ENCODE measurements at places on chromosomes 16 and 17. TPM values are rescaled to one million over a fixed set of nuclear protein-coding genes. Genes with fewer than 3 reads are reported as not detected.

DNA sequence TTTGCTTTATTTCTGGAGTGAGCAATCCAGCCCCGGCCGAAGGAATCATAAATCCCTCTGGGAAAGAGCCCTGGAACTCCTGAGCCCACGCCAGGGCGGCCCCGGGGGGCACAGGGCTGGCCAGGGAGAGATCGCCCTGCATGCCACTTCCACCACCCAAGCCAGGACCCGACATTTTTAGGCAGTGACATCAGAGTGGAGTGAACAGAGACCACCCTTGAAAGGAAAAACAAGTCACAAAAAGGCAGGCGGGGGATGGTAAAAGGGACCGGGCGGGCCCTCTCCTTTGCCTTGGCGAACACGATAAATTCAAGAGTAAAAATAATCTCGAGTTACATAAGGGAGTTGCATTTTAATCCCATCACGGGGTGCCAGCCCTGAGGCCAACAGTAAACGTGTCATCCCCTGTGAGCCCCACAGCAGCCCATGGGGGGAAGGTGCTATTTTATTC, 284.1 kb downstream of the C16orf95 start:
- ATAC-seq, result no peak

DNA sequence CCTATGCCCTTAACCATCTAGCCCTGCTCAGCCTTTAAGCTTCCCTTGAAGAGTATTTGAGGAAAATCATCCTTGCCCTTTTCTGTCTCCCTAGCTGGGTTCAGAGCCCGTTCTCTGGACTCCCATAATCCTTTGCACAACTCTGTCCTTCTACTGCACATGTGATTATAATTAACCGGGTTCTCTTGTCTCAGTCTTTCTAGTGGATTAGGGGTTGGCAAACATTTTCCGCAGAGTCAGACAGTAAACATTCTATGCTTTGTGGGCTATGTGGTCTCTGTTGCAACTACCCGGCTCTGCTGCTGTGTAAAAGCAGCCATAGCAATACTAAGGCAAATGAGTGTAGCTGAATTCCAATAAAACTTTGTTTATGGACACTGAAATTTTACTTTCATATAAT, 80.0 kb downstream of the CDRT15 start:
- ATAC-seq, result no peak

GRCh38 chr16:64983963-64984362, 137.9 kb downstream of the CDH11 start:
- ATAC-seq, result no peak

DNA sequence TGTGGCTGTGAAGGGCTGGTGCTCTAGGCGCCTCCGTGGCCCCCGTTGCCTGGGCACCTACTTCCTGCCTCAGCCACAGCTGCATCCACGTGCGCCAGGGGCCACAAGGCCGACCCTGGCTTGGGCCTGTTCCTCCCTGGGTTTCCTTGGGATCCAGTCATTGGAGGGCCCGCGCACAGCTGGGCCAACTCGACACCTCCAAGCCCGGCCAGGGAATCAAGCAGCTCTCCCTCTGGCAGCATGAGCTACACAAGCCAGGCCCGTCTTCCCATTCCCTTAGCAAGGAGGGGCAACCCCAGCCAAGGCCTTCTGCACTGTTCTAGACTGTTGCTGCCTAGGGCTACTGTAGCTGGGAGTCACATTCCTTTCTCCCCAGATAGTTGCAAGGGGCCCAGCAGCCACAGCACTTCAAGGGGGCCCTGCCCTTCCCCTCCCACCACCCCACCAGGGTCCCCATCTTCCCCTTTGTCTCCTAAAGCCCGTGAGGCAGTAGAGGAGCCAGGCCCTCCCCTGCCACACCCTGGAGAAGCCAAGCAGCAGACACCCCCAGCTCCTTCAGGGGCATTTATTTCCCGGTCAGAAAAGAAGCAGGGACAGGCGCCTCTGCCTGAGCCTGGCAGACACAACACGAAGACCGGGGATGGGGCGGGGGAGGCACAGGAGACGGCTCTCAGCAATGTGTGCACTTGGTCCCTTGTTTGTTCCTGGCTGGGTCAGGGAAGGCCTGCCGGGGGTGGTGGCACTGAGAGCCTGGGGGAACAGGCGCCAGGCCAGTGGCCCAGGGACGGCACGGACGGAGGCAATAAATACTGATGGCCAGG, 3.8 kb downstream of the ARHGDIA start:
- no peak for ATAC-seq

DNA sequence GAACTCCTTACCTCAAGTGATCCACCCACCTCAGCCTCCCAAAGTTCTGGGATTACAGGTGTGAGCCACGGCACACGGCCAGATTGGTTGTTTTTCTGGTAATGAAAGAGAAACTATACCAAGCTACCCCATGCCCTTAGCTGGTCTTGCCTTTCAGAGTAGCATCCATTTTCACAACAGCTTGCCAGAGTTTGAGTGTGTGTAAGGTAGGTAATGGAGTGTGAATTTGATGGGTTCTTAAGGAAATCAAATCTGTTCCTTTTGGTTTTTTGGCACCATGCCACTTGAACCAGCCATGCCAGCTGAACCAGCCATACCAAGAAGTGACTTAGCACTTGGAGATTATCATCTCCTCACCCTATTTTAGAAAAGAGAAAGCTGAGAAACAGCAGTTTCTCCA, 5.1 kb downstream of the CALCOCO2 start:
- no peak for ATAC-seq

ICAM2 gene
- total RNA-seq, result 54.9 TPM

Data from activated T-helper 17 cell treated with anti-CD3 and anti-CD28 coated beads, Interleukin-2, amount 50 U/mL, for 72 hours (primary cell).